ENCODE measurements at places on chromosomes 4 and X. TPM values are rescaled to one million over a fixed set of nuclear protein-coding genes. Genes with fewer than 3 reads are reported as not detected.

Gene NHSL2
- total RNA-seq: 1.8 TPM

Gene GRIA2
- not detected for total RNA-seq

Gene HAUS3
- 12.6 TPM for total RNA-seq

Gene CNOT6L
- 7.4 TPM for total RNA-seq

Gene ZFP42
- total RNA-seq: not detected

Gene F9
- total RNA-seq: not detected

Gene SOD3
- 187 TPM for total RNA-seq

Gene PAK3
- total RNA-seq: 0.12 TPM

Gene FAAH2
- total RNA-seq: not detected

Gene HS6ST2
- 0.05 TPM for total RNA-seq

Gene FREM3
- total RNA-seq: not detected

Gene PRRG3
- total RNA-seq: 0.10 TPM
